H54 (cell line): ENCODE measurements at places on chromosomes 12 and 14.

DNA sequence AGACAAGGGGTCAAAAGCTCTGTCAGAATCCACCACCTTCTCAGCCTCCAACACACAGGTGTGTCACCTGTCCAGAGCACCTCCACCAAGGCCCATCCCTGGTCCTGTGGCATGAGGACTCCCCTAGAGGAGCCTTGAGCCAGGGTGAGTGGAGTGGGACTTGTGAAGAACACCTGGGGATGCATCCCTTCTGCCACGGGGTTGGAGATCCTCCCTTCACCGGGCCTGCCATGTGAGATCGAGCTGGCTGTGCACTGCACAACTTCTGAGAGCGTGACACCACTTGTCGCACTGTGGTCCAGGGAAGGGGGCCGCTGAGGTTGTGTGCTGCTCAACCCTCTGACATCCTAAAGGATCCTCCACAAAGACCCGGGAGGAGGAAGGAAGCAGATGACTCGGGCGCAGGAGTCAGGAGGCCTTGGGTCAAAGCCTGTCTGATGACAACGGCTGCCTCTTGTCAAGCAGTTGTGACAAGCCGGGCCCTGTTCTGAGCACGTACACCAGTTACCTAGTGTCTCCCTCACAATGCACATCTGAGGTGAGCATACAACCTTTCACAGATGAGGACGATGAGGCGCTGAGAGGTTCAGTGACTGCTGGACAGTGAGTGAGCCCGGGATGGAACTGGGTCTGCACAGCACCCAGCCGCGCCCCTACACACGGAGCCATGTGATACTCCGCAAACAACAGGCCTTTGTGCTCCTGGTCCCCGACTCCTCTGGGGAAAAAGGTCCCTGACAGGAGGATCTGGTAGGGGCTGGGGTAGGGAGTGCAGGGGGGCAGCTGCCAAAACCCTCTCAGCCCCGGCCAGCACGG lies 35.6 kb downstream of the CHGA start:
- DNase-seq, result no peak

DNA sequence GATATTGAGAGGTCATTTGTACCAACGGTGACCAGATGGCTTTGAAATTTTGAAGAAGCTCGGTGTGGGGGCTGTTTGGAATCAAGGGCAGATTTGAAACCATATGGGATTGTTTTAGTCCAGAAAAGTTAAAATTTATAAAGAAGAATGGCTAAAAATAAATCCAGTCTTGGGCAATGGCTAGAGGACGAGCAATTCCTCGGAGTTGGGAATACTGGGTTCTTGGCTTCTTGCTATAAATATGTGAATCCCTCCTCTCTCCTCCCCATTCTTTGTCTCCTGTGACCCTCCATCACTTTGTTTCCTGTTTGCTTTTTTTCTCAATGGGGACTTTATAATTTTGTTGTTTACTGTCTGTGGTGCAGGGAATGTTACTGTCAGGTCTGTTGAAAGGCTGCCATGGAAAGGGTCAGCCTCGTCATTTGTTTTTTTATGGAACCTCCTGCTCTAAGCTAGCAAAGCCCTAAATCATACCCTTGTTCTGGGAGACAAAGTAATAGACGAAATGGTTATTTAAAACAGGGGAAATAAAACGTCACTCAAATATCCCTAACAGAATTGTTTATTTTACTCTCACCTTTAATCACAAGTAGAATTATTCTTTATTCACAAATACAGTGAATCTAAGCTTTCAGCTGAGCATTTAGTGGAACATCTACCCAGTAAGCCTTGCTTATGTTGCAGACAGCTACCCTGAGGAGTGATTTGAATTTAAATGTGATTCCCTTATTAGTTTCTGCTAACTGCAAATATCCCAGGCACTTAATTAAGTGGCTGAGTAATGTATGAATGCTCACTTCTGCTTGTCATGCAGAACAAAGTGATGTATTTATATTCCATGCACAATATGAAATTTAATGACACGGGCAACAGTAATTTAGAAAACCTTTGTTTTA lies 273.1 kb upstream of the NOVA1 start:
- no peak for DNase-seq

DNA sequence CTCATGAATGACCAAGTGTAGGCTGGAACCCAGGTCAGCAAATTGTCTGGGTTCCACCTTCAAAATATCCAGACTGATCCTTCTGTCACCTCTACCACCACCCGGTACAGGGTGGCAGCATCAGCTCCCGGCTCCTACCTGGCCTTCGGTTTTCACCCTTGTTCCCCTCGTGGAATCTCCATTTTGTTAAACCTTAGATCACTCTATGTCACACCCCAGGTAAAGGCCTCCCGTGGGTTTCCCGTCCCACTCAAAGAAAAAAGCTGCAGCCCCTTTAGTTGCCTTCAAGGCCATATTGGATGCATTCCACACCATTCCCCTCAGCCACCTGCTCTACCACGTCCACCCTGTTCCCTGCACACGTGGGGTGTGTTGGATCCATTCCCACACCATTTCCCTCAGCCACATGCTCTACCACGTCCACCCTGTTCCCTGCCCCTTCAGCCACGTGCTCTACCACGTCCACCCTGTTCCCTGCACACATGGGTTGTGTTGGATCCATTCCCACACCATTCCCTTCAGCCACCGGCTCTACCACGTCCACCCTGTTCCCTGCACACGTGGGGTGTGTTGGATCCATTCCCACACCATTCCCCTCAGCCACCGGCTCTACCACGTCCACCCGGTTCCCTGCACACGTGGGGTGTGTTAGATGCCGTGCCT lies 23.8 kb downstream of the SLC6A13 start:
- no peak for DNase-seq

GRCh38 chr12:107545737-107546353 lies 139.8 kb upstream of the PWP1 start:
- no peak for DNase-seq

- no peak for DNase-seq
Measured at GRCh38 chr14:91693346-91693745, 38.5 kb downstream of the CATSPERB start.

GRCh38 chr14:24903337-24903736 lies 146.6 kb downstream of the STXBP6 start:
- no peak for DNase-seq

DNA sequence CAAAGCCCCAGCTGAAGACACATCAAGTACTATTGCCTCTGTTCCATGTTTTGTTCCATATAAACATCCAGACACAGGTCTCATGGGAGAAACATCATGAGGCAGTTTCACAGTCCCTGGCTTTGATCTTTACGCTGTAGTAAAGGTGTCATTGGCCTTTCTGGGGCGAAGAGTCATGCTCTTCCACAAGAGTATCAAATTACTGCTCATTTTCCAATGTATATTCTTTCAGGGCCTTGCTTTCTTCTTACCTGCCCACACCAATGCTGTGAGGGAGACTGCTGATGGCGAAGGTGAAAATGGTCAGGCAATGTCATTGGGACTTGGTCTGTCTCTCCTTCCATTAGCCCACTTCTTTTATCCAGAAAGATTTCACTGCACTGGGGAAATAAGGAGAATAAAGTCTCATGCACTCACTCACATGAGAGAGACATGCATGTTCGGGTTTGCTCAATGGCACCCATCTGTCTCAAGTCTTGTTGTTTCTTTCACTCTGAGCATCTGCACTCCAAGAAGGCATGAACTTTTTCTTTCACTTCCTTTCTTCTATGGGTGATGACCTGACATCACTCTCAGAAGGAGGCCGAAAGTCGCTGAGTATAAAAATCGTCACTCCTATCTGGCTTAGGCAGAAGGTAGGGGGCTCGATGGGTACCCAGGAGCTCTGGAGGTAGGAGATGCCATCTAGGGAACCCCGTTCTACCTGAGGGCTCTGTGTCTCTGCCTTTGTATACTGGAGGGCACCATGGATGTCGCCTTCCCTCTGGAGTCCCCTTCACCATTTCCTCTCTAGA lies 1.3 kb upstream of the JDP2 start:
- DNase-seq, result no peak

- no peak for DNase-seq
Measured at GRCh38 chr12:63362791-63363190, 211.8 kb upstream of the AVPR1A start.

- no peak for DNase-seq
Measured at GRCh38 chr14:96793547-96793946, 3.6 kb upstream of the VRK1 start.

- no peak for DNase-seq
Measured at GRCh38 chr12:66920205-66920604, 241.3 kb upstream of the GRIP1 start.

- no peak for DNase-seq
Measured at GRCh38 chr14:32846821-32847365, 91.8 kb upstream of the NPAS3 start.

DNA sequence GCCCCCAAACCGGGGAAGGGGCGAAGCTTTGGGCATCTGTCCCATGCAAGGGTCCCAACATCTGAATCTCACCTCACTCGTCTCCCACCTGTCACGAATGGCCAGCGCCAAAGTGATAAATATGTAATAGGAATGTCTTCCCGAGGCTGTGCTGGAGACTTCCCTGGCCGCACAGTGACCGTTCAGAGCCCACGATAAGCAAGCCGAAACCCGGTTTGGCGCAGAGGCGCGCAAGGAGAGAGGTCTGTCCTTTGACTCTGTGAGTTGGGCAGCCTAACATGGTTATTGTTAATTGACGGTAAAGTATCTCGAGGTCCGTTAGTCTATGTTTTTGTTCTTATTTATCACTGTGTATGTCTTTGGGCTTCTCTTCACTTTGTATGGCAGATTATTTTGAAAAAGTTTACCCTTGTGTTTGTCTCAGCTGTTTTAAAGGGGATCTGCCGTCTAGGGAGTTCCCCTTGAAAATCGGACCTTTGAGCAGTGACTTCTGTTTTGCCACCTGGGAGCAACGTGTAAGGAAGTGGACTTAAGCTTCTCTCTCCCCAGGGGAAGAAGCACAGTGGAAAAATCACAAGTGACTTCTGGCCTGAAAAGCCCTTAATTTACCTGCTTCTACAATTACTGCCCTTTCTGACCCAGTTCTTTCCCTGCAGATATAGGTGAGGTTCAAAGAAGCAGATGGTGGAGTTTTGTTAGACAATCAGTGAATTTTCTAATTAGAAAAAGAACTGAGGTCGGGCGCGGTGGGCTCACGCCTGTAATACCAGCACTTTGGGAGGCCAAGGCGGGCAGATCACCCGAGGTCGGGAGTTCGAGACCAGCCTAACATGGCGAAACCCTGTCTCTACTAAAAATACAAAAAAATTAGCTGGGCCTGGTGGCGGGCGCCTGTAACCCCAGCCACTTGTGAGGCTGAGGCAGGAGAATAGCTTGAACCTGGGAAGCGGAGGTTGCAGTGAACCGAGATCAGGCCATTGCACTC lies 1.1 kb upstream of the TM9SF1 start:
- no peak for DNase-seq

DNA sequence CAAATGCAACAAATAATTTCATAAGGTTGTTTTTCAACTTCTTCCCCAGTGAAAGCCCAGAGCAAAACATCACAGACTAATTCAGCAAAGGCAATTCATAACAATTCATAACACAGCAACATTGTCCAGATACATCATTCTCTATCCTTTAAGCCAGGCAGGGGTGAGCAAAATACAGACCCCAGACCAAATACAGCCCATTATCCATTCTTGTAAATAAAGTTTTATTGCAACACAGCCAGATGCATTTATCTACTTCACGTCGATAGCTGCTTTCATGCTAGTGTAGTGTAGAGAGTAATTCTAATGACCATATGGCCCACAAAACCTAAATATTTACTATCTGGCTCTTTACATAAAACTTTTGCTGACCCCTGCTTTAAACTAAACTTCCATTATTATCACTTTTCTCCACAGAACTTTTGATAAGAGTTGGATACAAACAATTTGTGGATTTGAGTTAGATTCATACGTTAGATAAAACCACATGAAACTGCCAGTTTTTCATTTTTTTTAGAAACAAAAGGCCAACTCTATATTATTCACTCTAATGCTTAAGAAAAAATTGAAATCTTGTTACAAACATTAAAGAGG lies 174.4 kb downstream of the DUSP6 start:
- no peak for DNase-seq
